Activated T-helper 1 cell treated with anti-CD3 and anti-CD28 coated beads, Interleukin-2, amount 50 U/mL, for 16 hours (primary cell): ENCODE measurements at places on chromosomes 13 and 19.

GRCh38 chr13:40432018-40432978, 234.1 kb downstream of the FOXO1 start:
- DNase-seq = no peak

DNA sequence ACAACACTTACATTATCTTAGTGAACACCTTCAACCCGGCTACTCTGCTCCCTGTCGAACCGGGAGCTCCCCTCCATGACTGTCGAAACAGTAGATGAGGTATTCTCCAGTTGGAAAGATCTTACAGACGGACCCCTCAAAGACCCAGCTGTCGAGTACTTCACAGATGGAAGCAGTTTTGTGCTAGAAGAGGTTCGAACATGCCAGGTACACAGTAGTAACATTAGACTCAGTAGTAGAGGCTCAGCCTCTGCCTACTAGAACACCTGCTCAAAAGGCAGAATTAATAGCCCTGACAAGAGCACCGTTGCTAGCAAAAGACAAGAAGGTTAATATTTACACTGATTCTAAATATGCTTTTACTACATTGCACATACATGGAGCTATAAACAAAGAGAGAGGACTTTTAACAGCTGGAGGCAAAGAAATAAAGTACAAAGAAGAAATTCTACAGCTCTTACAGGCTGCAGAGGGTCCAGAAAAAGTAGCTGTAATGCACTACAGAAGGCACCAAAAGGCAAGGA, 13.6 kb upstream of the SLC15A1 start:
- DNase-seq = no peak

DNA sequence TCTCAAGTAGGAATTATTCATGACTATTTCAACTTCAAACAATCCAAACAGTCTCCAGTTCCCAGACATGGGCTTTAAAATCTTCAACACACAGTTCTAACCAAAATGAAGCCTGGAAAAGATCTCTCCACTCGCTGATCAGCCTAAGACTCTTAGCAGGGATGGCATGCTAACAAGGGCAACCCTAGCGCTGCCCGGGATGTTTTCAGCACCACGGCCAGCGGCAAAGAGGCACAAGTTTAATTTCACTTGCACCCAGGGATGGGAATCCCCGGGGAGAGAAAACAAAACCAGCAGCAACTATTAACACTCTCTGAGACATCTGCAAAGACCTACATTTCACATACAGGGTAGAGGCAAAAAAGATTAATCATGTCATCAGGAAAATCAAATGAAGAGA, 43.0 kb downstream of the CACNA1A start:
- DNase-seq = no peak

- DNase-seq = no peak
Observed at GRCh38 chr19:4987256-4987655, 18.3 kb downstream of the KDM4B start.

GRCh38 chr13:28744656-28745055, 25.9 kb upstream of the SLC46A3 start:
- no peak for DNase-seq

DNA sequence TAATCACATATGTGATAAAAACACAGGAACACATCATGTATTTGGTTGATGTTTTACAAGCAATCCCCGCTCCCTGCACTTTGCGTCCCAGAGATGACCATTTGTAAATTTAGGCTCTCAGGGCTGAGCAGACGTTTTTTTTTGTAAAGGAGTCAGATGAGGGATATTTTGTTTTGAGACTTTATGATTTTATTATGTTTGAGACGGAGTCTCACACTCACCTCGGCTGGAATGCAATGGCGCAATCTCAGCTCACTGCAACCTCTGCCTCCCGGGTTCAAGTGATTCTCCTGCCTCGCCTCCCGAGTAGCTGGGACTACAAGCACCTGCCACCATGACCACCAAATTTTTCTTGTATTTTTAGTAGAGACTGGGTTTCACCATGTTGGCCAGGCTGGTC, 1.4 kb downstream of the TLE6 start:
- DNase-seq = no peak

DNA sequence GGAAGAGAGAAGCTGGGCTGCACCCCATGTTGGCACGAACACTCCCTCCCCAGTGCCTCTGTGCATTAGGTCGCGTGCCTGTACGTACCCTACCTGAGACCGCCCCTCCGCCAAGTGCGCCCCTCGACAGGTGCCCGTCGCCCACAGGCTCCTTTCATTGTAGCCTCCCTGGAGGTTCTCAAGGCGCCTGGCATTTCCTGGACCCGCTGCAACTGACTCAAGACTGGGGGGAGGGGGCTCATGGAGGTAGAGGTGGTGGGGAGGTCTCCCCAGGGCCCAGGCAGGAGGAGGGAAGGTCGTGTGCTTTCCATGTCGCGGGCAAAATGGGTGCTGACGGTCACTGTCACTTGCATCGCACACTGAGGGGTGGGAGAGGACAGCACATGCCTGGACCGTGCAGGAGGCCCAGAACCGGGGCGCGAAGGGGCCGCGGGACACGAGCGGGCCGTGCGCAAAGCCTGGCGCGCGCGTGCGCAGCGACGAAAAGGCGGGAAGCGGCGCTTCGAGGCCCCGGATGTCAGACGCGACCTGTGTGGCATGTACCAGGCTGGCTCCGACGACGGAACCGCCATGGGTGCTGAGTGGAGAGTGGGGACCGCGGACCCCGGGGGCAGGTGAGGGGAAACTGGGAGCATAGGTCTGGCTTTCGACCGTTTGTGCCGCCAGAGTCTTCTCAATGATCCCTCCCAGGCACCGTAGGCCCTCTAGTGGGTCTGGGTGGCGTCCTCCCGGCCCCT, 16.5 kb downstream of the NFIX start:
- no peak for DNase-seq

DNA sequence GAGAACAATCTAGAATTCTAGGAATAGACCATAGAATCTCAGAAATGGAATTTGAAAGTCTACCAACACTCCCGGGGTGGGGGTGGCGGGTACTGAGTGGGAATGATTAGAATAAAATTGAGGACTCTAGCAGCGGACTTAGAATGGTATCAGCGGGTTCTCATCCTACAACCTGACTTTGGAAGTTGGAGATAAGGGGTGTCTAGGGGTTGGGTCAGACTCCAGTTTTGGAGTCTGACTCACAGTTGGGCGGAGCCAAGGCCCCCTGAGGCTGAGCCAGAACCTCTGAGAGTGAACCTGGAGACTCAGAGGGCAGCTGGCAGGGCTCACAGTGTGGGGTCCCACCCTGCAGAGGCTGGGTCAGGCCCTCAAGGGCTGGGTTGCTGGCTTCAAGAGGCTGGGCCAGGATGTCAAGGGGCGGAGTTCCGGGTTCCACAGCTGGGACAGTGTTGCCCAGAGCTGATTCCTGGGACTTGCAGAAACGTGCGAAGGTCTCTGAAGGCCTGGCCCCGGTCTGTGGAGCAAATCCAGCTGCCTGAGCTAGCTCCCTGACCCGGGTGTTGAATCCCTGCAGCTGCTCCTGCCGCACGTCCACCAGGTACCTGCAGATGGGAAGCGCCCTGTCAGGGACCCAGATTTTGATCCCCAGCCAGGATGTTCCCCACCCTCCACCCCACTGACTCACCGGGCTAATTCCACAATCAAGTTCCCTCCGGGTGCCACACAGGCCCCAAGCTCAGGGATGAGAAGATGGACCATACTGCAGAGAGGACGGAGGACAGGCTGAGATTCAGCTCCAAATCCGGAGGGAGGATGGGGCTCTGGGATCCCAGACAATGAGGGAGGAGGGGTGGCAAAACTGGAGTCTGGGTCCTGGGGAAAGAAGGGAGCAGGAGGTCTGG, 1.6 kb upstream of the TNNI3 start:
- no peak for DNase-seq

- no peak for DNase-seq
Observed at GRCh38 chr13:95982144-95982543, 71.1 kb downstream of the UGGT2 start.

- DNase-seq = peak; percentile 62
Observed at GRCh38 chr19:50330365-50331078, 1.3 kb upstream of the KCNC3 start.

DNA sequence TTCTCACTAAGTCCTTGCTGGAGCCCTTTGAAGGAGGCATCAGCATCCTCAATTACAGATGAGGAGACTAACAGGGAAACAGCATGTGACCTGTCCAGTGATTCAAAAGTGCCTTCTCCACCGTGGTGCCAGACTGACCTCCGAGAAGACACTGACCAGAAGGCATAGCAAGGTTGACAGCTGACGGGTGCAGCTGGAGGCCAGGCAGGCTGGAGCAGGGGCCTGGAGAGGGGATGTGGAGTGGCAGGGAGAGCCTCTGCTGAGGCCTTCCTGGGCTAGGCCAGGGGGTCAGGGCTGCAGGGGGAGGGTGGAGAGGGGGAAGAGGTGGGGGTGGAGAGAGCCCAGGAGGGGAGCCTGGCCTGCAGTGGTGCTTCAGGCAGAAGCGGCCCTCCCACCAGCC, 66.3 kb downstream of the KCTD15 start:
- DNase-seq = no peak

- DNase-seq = no peak
Observed at GRCh38 chr13:104004572-104004971, 938.4 kb upstream of the SLC10A2 start.

GRCh38 chr19:16118489-16119033, 6.9 kb downstream of the RAB8A start:
- DNase-seq = no peak

GRCh38 chr13:45441633-45442032, 23.1 kb upstream of the COG3 start:
- no peak for DNase-seq

GRCh38 chr19:15640904-15641597, 354 bp downstream of the CYP4F3 start:
- DNase-seq = no peak

- no peak for DNase-seq
Observed at GRCh38 chr13:33311040-33311439, 25.5 kb upstream of the STARD13 start.

DNA sequence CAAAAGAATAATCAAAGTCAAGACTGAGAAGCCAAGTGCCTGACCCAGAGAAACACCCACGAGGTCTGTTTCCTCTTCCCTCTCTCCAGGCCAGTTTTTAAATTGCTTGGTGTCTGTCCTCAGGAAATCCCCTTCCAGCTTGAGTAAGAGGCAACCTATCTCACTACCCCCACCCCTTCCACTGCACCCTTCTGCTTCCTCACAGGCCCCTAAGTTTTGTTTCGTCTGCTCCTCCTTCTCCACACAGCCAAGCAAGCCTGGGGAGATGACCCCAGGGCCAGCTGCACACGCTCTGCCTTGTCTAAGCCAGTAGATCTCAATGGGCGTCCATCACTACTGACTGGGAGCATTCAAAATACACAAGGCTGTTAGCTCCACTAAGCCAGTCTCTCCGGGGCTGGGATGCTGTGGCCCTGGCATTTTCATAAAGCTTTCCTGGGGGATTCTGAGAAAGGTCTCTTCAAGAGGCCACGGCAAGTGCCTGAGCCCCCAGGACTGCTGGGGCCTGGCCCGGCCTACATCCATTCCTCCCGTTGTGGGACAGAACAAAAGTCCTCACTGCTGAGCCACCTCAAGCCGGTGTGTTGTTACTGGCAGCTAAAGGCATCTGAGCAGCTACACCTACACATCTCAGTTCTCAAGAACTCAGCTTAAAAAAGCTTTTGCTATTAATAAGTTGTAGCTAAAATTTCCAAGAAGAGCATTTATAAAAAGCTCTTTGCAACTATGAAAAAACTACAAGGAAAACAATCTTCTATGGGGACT, 14.9 kb upstream of the IL4I1 start:
- DNase-seq = no peak

- DNase-seq = no peak
Observed at GRCh38 chr13:90455823-90456222, 891.7 kb upstream of the MIR17HG start.

GRCh38 chr19:41753936-41754529, 1.3 kb upstream of the CEACAM6 start:
- peak; percentile 49 for DNase-seq

DNA sequence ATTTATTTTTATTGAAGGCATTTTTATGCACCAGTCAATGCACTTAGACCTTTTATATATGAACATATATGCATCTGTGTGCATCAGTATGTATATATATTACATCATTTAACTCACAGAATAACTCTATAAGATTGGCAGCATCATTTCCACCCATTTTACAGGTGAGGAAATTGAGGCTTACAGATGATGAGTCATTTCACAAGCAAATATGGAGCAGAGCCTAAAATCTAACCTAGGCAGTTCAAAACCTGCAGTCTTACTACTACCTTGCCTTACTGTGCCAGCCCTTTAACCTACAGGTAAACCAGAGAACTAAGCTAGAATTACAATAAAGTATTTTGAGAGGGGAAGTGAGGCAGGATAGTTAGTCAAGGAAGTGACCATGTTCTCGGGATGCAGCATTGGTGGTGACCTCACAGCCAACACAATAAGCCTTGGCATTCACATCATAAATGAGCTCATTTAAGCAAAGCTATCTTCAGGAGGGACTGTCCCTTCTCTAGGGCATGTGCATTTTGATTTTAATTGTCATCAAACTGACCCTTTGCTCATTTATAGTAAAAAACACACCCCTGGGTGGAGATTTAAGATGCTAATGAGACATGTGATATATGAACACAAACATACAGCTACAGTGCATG, 274.3 kb downstream of the DCLK1 start:
- no peak for DNase-seq

GRCh38 chr13:36370108-36370429, 23.9 kb upstream of the SPART start:
- DNase-seq = no peak

GRCh38 chr13:40790154-40790616, 774 bp downstream of the SLC25A15 start:
- no peak for DNase-seq

DNA sequence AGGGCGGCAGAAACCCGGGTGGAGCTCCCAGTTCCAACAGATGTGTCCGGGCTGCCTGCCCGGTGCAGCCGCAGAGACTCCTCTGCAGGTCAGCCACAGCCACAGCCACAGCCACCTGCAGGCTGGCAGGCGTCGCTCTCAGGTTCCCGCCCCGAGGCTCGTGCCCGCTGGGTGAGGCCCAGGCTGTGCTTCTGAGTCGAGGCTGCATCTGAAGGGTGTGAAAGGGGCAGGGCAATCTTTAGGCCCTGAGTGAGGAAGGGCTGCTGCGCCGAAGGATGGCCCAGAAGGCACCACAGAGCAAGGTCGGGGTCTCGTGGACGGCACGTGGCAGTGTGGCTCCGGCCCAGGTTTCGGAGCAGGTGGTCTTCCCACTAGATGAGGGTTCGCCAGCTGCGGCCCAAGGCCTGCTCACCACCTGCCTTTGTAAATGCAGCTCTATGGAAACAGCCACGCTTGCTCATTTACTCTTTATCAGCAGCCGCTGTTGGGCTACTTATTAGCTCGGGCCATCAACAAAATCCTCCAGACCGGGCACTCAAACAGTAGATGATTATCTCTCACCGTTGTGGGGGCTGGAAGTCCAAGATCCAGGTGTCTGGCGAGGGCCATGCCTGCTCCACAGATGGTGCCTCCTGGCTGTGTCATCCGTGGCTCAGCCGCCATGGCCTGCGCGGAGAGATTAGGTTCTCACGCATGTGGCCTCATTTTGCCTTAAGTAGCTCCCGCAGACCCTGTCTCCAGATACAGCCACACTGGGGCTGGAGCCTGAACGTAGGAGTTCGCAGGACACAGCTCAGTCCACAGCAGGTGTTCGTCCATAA, 40.3 kb upstream of the TFDP1 start:
- DNase-seq = no peak

DNA sequence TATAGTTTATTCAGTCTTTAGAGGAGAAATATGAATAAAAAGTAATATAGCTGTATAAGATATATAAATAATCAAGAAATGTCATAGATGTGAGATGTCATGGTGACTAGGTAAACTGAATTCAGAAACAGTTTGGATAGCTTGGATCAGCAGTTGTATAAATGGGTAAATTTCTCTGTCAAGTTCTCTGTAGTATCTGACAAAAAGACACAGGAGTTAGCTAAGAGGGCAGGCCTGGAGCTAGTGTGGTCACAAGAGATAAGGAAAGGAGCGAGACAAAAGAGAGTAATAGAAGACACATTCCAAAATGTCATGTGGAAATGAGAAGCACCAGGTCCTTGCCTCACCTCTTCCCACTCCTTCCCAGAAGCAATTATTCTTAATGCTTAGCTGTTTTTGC, 349.0 kb downstream of the LMO7 start:
- no peak for DNase-seq
